ENCODE measurements at places on chromosomes 6 and 20. TPM values are rescaled to one million over a fixed set of nuclear protein-coding genes. Genes with fewer than 3 reads are reported as not detected.

FOXF2 gene
- 24.9 TPM for polyA plus RNA-seq

DNA sequence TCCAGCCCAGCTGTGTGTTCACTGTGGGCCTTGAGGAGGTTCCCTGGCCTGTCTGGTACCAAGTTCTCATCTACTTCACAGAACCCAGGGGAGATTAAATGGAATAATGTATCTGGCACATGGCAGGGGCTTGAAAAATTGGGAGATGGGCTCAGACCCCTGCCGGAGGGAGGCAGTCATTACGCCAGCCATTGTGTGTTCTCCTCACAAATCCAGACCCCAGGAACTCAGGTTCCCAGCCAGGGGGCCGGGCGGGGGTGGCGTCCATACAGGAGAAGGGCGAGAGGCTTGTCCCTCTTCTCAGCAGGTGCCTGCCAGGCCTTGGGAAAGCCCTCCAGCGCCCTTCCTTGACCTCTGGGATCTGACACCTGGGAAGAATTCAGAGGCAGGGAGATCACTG lies 8.1 kb downstream of the NOL4L start:
- no peak for DNase-seq
- H3K4me3 ChIP-seq, result no peak overlapping the region
- H3K27ac ChIP-seq, result no peak overlapping the region
- no peaks in the 10 kb centered on the region for H3K36me3 ChIP-seq
- no peaks in the 10 kb centered on the region for H3K27me3 ChIP-seq
- H3K4me1 ChIP-seq, result peaks cover 40% of the 10 kb centered on the region

- no peaks in the 10 kb centered on the region for H3K36me3 ChIP-seq
- peak overlapping the region; percentile 92 for H3K4me3 ChIP-seq
- H3K4me1 ChIP-seq, result peaks cover 5% of the 10 kb centered on the region
- H3K27ac ChIP-seq, result peak overlapping the region; percentile 99
These were observed 36.2 kb downstream of the GNAS start for GRCh38 chr20:58888521-58889333.

DNA sequence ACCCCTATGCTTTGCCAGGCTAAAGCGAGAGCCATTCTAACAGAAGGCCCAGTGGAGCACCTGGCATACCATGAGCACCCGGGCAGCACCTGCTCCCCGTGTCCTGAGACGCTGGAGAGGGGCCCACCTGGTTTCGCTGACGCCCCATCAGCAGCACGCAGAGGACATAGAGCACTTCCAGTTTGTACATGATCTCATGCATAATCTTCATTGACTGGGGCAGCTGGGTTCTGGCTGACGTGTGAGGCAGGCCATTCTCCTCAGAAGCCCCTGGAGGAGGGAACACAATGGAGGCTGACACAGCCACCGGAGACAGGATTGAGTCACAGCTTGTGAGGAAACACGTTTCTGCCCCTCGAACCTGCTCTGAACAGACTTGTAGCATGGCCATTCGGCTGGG lies 65.4 kb downstream of the MYH7B start:
- H3K36me3 ChIP-seq, result peaks cover 6% of the 10 kb centered on the region
- H3K27me3 ChIP-seq, result no peaks in the 10 kb centered on the region
- peaks cover 8% of the 10 kb centered on the region for H3K4me1 ChIP-seq
- no peak overlapping the region for H3K4me3 ChIP-seq
- DNase-seq, result no peak

- H3K4me1 ChIP-seq, result no peaks in the 10 kb centered on the region
- no peak overlapping the region for H3K27ac ChIP-seq
- no peaks in the 10 kb centered on the region for H3K27me3 ChIP-seq
- H3K4me3 ChIP-seq, result no peak overlapping the region
- H3K36me3 ChIP-seq, result no peaks in the 10 kb centered on the region
- no peak for DNase-seq
These were observed 689.9 kb downstream of the QKI start for GRCh38 chr6:164104432-164104831.

DNMT3B gene
- 5.3 TPM for polyA plus RNA-seq

- peaks cover 13% of the 10 kb centered on the region for H3K4me1 ChIP-seq
- H3K4me3 ChIP-seq, result peak overlapping the region; percentile 58
- no peaks in the 10 kb centered on the region for H3K27me3 ChIP-seq
- no peak for DNase-seq
- H3K36me3 ChIP-seq, result no peaks in the 10 kb centered on the region
These were observed 166.6 kb downstream of the SASH1 start for GRCh38 chr6:148509119-148509799.

RAD21L1 gene
- not detected for polyA plus RNA-seq
